ENCODE measurements at places on chromosomes 4 and X.
A peak's percentile ranks its signal among the peaks of the same experiment; 100 is the strongest.

- peak; percentile 91 for DNase-seq
Measured at GRCh38 chr4:186900232-186900900, 176.7 kb upstream of the FAT1 start.

DNA sequence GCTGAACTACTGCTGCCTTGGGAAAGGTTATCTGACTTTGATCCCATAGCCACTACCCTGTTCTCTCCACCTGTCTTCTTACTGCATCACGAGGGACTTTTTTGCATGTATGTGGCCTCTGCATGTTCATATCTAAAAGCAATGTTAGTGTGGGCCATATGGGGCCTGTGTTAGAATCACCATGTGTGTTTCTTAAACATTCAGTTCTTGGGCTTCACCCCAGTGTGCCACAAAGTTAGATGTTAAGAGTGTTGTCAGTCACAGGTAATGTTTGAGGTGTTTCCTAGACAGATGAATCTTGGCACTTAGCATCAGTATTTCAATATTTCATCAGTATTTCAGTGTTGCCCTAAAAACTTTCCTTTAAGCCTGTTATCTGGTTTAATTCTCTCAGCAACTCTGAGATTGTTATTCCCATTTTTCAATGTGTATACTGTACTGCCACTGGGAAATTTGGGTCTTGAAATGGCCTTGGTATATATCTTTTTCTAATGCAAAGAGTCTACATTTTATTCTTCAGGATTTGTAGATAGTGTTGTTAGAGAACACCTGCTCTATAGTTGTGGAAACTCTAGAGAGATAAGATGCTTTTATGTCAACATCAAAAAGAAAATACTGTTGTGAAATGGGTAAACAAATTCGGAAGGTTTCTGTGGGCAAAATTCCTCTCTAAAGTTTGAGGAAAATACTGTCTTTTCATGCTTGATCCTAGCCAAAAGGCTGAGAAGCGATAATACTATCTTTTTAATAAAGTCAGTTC is 259.7 kb downstream of the BMPR1B start:
- DNase-seq: no peak

- DNase-seq: peak; percentile 18
Measured at GRCh38 chrX:119605464-119606279, 552 bp downstream of the NKRF start.

DNA sequence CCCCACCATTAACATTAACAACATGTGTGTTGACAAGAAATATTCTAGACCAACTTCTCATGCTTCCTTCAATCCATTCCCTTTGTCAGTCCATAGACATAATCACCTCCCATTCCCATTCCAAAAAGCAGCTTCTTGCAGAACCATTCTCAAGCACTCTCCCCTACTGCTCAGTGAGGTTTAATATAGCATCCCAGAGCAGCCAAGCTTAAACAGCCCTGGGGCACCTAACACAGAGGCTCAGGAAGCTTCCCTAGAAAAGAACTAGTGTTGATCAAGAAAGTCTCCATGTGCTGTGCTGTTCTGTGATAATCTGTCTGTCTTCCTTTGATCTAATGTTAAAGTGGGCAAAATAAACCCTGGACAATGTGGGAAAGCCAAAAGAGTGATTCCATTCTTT is 174.2 kb upstream of the NOCT start:
- no peak for DNase-seq

DNA sequence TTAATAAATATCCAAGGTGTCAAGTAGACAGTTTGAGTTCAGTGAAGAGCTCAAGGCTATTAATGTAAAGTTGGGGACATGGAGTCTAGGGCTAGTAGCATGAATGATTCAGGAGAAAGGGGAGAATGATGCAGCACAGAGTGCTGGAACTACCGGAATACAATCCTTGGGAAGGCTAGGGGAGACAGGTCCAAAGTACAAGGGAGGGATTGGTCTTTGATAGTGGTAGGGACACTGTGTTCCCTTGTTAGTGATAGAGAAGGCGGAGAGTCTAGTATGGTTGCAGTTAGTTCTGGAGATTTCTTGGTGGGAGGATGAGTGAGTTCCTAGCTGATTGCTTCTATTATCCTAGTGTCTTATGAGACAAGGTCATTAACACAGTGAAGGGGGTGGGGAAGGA is 8.7 kb downstream of the GCNA start:
- DNase-seq: no peak

GRCh38 chr4:71941001-71941400 is 90.8 kb upstream of the NPFFR2 start:
- DNase-seq: peak; percentile 27

DNA sequence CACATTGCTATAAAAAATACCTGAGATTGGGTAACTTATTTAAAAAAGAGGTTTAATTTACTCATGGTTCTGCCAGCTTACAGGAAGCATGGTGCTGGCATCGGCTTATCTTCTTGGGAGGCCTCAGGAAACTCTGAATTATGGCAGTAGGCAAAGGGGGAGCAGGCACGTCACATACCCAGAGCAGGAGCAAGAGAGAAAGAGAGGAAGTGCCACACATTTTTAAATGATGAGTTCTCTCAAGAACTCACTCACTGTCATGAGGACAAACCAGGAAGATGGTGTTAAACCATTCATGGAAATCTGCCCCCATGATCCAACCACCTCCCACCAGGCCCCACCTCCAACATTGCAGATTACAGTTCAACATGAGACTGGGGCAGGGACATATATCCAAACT is 10.0 kb upstream of the AFF1 start:
- peak; percentile 92 for DNase-seq

- no peak for DNase-seq
Measured at GRCh38 chr4:110633358-110634341, 10.8 kb upstream of the PITX2 start.

GRCh38 chr4:14083150-14083549 is 455.6 kb upstream of the BOD1L1 start:
- no peak for DNase-seq

- DNase-seq: no peak
Measured at GRCh38 chr4:156251373-156252065, 297.9 kb upstream of the CTSO start.

DNA sequence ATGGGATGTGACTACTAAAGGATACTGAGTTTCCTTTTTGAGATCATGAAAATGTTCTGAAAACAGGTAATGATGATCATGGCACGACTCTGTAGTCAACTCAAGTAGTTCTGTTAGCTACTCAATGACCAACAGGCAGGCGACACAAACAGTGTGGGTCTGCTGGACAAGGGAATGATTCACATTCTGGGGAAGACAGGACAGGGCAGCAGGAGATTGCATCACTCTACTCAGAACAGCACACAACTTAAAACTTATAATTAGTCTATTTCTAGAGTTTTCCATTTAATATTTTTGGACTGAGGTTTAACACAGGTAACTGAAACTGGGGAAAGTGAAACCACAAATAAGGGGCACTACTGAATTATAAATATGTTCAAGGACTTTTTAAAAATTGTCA is 365.2 kb downstream of the PRDM5 start:
- peak; percentile 46 for DNase-seq

DNA sequence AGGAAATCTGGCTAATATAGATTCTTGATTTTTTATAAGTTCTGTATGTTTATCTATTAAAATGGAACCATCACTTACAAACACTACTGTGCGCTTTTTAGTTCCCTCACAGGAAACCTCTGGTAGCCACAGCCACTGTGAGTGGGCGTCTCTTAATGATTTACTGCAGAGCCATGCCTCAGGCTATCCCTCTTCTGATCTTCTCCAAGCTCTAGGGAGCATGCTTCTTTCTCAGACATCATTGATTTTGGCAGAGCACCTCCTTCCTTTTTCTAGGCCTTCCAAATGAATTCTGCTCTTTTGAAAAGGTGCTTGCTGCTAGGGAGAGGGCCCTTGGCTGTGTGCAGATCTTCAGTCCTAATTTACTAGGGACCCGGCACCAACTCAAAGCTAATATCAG is 61.1 kb upstream of the STS start:
- DNase-seq: peak; percentile 30

GRCh38 chr4:153004081-153004850 is 68.1 kb downstream of the FHDC1 start:
- DNase-seq: no peak

DNA sequence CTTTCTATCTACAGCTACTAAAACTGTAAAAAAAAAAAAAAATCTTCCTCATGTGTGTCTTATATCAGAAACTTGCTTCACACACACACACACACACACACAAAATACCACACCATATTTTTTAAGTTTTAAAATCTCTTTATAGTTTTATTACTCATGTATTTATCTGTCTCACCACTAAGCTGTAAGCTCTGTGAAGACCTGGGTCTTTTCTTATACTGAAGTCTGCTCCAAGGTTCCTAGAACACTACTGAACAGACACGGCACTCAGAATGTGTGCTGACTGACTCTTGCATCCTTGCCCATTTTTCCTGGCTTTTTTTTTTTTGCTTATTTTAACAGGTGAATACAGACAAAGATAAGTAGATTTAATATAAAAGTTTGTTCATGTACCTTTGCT is 135.6 kb upstream of the CXXC4 start:
- DNase-seq: no peak

DNA sequence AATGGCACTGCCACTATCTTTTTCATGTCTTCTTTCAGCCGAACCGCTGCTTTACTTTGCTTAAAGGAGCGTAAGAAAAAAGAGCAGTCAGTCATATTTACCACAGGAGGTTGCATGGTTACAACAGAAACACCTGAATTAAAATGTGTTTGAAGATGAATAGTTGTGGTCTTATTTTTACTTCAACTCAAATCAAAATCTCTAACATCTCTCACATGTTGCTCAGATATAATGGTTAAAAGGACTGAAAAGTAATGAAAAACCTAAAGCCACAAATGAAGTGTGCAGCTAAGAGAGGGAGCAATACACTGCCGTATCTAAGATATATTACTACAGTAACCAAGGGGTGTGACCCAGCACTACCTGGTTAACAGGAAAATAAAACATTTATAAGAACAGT is 27.4 kb downstream of the FAM13A start:
- DNase-seq: no peak

- peak; percentile 57 for DNase-seq
Measured at GRCh38 chrX:12563121-12563520, 228.1 kb upstream of the PRPS2 start.

DNA sequence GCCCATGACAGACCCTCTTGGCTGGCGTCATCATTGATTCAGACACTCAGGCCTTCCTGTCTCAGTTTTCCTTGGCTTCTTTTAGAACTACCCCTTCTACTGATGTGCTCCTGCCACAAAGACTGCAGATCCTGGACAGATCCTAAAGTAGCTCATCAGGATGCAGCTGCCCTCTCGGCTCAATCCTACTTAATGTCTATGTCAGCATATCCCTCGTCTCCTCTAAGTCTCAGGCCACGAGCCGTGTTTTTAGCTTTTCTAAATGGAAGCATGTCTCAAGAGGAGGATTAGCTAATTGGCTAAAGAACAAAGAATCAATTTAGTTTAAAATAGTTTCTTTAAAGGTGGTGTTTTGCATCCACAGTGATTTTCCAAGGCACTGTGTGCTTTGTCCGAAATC is 447.7 kb downstream of the STIM2 start:
- no peak for DNase-seq

DNA sequence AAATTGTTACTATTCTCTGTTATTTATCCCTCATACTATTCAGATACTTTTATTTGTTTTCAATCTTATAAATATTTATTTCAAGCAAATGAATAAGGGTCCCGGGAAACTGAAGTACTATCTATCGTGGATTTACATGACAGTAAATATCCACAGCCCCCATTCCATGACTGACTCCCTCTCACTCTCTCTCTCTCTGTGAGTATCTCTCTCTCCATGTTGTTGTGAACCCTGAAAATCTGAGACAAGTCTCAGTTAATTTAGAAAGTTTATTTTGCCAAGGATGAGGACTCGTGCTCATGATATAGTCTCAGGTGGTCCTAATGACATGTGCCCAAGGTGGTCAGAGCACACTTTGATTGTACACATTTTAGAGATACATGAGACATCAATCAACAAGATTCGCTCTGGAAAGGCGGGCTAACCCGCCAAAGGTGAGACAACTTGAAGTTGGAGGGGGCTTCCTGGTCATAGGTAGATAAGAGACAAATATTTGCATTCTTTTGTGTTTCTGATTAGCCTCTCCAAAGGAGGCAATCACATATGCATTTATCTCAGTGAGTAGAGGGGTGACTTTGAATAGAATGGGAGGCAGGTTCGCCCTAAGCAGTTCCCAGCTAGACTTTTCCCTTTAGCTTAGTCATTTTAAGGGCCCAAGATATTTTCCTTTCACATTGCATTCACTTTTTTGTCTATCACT is 986.4 kb downstream of the NLGN4X start:
- no peak for DNase-seq

DNA sequence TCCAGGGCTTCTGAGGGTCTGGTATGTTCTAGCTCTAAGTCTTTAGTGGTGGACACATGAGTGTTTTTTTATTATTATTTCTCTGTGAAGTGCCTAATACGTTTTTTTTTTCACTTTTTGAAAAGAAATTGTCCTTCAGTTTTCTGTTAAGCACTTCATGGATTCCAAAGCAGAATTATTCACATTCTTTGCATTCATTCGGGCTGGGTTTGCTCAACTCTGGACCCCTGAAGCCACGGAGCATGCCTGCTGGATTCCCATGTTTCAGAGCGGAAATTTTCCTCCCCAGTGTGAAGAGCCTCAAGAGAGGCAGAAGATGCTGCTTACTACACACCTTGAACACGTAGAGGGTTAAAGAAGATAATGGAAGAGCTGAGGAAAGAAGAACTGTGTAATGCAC is 107.5 kb downstream of the EGF start:
- peak; percentile 65 for DNase-seq

DNA sequence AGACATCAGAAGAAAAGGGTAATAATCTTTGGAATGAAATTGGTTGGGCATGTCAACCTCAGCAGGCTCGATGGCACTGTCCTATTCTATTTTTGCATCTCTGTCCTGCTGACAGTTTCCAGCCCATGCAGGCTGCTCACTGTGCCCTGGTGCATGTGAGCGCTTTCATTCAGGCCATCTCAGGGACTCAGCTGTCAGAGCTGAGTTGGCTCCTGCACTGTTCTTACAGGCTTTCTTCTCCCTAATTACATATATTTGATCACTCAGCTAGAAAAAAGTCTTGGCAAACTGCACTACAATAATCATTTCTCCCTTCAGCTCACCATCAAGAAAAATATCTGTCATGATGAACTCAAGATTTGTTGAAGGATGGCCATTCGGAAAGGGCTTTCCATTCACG is 84.7 kb downstream of the RASL11B start:
- DNase-seq: no peak

DNA sequence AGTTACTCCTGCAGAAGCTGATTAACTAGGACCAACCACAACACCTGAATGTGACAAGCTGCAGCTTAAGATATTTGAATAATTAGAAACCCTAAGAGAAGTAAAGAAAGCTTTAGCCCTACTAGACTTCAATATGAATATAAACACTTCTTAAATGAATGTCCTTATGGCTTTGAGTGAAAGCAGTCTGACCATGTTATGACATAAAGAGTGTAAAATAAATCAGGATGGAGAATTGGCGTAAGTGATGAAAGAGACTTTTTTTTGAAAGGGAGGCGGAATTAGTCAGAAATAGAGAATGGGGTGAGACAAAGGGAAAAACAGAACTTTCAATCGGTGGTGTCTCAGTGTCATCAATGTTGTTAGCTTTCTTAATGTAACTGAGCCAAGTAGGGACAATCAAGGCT is 117.2 kb upstream of the MAGEB16 start:
- no peak for DNase-seq

- DNase-seq: peak; percentile 52
Measured at GRCh38 chrX:16196829-16197228, 29.5 kb downstream of the MAGEB17 start.

All from EH (cell line).